Liver (tissue), 10 donors: ENCODE measurements at places on chromosomes 12 and 14.

DNA sequence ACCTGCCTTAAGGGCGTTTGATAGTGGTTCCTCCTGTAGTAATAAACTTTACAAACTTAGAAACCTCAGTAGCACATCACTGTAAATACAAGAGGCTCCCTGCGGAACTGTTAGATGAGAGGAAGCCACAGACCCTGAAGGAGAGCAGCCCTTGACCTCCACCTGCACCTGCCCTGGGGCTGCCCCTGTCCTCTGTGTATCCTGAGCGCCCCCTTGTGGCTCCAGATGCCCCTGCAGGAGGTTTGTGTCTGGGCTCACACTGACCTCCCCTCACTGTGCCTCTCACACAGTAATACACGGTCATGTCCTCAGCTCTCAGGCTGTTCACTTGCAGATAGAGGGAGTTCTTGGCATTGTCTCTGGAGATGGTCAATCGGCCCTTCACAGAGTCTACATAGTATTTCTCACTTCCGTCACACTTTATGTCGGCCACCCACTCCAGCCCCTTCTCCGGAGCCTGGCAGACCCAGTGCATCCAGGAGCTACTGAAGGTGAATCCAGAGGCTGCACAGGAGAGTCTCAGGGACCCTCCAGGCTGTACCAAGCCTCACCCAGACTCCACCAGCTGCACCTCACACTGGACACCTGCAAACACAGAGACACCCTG lies 1059.8 kb downstream of the TMEM121 start:
- DNase-seq = peak; percentile 52

- DNase-seq = no peak
Measured at GRCh38 chr14:89024691-89025090, 200.2 kb downstream of the TTC8 start.

DNA sequence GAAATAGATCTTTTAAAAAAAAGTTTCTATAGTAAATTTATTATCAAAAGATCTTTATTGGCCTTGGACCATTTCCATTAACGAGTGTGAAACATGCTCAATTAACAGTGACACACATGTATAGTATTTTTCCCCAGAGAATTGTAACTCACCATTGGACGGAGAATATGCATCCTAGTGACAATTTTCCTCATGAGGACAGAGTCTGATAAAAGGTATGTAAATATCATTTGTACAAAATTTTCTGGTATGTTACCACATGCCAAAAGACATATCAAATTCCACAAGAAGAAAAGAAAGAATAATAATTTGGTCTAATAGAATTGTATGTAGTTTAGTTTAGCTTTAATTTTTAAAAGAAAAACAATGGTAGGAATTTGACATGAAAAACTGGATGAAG lies 1096.0 kb upstream of the FLRT2 start:
- no peak for DNase-seq

DNA sequence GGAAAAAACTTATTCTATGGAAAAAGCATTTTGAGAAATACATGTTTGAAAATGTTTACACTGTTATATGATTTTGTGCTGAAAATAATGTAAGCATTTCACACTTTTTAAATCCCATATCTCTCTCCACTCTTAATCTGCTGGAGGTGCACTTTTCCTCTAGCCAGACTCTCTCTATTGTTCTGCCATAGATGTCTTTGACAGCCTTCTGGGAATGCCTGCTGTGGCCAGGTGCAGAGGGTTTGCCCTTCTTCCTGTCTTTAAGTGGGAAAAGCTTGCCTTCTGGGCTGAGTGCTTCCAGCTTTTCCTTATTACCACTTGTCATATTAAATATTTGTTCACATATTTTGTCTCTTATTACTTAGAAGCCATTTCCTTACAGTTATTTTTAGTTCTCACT lies 60.1 kb upstream of the PPM1H start:
- DNase-seq = no peak

DNA sequence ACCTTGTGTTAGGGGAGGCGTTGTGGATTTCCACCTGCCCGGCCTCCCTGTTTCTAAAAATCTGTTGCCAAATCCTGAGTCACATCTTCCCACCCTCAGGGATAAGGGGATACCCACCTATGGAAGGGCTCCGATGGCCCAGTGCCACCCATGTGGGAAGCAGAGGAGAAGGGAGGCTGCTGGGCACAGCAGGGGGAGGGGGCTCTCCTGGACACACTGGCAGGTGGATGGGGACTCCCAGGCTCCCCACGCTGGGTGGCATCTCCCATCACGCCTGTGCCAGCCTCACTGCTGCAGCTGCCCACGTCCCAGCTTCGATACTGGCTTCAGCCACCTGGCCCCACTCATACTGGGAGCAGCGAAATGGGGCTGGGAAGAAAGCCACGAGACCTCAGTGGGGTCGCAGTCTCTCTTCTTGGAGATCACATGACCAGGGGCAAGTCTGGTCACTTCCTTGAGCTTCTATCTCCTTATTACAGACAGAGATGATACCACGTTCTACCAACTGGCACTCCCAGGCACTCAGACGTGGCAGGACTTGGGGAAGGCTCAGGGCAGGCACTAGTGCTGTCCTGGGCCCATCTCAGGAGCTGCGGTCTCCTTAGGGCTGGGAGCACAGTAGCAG lies 72.2 kb downstream of the PITPNM2 start:
- no peak for DNase-seq

GRCh38 chr12:1886396-1887008 lies 31.9 kb downstream of the CACNA2D4 start:
- no peak for DNase-seq

DNA sequence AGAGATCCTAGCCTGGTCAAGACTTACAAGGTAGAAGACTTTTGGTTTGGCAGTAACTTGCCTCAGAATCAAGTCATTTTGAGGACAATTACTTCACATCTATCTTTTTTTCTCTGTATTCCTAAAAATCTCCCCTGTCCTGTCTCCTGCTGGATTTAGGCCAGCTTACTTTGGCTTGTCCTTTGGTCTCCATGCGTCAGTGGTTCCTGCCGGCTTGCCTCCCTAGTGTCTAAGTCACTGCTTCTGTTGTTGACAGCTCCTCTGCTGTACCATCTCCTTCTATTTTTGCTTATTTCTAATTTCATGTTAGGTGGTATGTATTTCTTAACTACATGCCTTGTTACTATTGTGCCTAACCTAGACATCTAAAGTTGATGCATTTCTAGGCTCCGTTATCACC lies 39.7 kb upstream of the FBLN5 start:
- no peak for DNase-seq

DNA sequence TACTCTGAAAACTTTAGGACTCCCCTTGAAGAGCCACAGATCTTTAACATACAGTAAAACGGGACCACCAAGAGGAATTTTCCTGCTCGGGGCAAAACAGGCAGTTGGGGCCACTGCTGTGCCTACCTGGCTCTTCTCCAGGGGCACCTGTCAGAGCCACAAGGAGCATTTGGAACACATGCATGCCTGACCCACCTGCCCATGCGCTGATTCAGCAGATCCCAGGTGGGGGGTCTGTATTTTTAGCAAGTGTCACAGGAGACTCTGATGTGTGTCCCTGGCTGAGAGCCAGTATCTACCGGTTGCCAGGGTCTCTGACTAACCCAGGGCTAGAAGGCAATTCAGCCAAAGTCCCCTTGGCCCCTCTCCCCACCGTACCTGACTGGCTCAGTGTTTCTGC lies 6.5 kb downstream of the CTDSP2 start:
- no peak for DNase-seq

DNA sequence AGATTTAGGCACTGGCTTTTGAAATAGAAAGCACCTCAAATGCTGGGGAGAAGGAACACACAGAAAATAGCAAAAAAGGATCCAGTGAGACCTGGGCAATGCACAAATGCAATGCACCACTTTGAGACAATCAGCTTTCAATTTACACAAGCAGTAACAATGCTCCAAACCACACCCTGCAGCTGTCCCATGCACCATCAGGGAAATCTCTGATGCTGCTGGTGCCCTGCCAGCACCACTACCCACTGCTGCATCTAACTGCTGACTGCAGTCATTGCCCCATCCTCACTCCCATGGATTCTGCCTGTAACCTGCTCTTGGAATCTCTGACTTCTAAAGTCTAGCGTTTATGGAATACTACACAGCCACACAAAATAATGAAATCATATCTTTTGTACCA lies 21.0 kb upstream of the HMGA2 start:
- DNase-seq = no peak

DNA sequence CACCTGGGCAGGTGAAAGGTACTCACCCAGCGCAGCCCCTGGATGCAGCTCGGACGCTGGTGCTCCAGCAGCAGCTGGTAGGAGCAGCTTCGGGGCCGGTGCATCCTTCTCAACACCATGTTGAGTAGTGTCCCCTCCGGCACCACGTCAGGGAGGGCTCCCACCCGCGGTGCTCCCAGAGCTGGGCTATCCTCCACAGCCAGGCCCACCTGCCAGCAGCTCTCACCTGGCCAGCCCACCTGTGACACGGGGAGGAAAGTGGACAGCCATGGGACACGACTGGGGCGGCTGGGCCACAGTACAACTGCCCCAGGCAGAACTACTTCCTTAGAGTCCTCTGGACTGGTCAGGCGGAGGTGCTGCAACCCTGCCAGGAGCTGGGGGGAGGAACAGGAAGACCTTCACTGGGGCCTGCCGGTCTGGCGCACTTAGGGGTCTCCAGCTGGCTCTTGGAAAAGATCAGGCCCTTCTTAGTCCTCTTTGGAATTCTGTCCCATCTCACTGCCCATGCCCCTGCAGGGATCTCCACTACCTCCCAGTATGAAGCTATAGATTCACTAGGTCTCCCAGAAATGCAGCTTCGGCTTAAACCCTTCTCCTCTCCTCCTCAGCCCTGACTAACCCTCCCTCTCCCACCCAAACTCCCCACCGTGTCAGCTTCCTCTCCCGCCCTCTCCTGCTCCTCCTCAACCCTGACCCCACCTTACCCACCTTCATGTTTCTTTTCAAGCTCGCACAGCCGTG lies 668 bp downstream of the RAPGEF3 start:
- no peak for DNase-seq

DNA sequence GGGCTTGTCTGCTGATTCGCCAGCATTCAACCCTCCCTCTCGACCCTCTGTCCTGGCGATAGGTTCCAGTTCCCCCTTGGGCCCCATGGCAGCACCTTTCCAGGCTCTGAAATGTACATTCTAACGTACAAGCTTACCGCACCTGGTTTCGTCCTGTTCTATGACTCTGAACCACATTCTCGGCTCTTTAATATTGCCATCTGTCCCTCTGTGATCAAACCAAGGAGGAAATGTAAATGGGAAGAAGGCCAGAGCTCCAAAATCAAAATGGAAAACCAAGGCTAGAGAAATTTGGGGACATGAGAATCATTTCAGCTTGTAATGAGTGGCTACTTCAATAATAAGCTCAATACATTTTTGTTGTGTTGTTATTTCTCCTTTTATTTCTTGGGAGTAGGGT lies 117.2 kb downstream of the TTC7B start:
- no peak for DNase-seq

GRCh38 chr14:23063601-23064000 lies 6.3 kb upstream of the CDH24 start:
- no peak for DNase-seq

GRCh38 chr12:65039301-65039700 lies 81.8 kb downstream of the WIF1 start:
- no peak for DNase-seq

DNA sequence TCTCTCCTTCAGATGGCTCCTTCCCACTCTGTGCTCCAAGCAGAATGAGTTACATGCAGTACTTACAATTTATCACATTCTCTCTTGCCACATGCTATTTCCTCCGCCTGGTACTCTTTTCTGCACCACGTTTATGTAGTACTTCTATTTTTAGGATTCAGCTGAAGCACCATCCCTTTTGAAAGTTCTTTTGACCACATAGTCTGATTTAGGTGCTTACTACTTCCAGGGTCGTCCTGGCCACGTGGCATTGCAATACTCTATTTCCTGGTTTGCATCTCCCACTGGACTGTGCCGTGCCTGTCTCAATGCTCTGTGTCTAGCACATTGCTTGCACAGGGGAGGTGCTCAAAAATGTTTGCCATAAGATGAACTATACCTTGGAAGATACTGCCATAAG lies 16.3 kb upstream of the TBC1D30 start:
- no peak for DNase-seq

DNA sequence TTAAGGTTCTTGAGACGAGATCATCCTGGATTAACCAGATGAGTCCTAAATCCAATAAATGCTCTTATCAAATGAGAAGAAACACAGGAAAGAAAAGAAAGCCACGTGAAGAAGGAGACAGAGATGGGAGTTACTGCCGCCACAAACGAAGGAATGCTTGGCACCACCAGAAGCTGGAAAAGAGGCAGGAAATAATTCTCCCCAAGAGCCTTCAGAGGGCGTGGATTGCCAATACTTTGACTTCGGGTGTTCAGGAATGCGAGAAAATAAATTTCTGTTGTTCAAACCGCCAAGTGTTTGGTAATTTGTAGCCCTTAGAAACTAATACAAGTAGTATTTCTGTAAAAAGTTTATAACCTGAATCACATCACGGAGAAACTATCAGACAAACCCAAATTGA lies 31.3 kb downstream of the ABCD2 start:
- no peak for DNase-seq

DNA sequence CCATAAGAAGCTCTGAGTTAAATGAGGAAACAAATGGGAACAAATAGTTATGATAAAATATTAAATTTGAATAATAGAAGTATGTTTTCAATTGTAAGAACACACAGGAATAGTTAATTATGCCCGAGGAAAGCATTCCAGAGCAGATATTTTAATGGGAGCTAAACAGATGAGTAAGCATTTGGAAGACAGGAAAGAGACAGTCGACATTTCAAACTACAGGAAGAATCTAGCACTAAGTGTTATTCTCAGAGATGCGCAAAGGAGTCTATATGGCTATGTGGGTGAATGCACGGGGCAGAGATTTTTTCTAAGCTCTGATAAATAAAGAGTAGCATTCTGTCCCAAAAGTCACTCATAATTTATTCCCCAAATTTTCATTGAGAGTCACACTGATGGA lies 64.5 kb upstream of the SSTR1 start:
- DNase-seq = no peak

DNA sequence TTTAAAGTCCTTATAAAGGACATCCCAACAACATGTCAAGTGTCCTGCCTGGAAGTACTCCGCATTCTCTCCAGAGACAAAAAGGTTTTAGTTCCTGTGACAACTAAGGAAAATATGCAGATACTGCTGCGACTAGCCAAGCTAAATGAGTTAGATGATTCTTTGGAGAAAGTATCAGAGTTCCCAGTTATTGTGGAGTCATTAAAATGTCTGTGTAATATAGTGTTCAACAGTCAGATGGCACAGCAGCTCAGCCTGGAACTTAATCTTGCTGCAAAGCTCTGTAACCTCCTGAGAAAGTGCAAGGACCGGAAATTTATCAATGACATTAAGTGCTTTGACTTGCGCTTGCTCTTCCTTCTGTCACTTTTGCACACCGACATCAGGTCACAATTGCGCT lies 40.2 kb downstream of the RIC8B start:
- DNase-seq = no peak

GRCh38 chr12:54004063-54004840 lies 4.3 kb downstream of the HOXC9 start:
- DNase-seq = no peak
